T-helper 17 cell (primary cell): ENCODE measurements at places on chromosomes 4 and X.
A peak's percentile ranks its signal among the peaks of the same experiment; 100 is the strongest.

- no peak for DNase-seq
These were observed 194.7 kb downstream of the OPHN1 start for GRCh38 chrX:68238568-68238967.

DNA sequence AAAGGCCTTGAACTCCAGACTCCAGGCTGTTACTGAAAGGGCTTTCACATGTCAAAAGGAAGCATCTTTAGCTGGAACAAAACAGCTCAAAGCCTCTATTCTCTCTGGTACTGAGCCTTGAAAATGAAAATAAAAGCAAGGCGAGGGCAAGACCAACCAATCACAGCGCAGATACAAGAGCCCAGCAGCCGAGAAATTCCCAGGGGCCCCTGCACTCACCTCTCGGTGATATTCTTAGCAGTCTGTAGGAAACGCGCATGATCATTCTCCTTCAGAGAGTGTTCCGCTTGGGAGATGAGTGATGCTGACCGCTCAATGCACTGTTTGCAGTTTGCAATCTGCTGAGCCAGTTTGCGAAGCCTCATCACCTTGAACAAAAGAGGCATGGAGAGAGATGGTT is 138.1 kb downstream of the MID1 start:
- no peak for DNase-seq

DNA sequence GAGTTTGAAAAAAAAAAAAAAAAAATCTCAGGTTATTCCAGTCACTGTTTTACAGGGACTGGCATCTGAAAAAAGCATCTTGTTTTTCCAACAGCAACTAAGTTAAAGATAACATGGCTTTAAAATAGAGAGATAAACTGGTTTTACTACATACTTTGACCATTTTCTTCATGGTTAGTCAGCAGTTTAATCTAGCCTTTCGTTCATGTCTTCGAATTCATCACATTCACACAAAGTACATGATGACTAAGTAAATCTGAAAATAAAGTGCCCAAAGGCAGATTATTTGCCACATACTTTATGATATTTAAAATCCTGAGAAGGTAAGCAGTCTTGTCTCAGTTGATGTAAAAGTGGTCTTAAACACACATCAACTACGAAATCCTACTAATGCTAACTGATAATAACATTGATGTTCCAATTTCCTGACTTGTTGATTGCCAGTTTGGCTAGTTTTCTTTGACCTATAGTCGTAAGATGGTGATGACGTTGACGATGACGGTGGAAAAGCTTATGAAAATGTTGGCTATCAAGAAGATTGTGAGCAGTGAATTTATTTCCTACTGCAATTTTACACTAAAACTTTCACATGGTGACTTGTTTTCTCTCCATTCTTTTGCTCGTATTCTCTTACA is 540.5 kb upstream of the BOD1L1 start:
- no peak for DNase-seq

GRCh38 chrX:8390771-8391170 is 73.9 kb upstream of the VCX3B start:
- no peak for DNase-seq

DNA sequence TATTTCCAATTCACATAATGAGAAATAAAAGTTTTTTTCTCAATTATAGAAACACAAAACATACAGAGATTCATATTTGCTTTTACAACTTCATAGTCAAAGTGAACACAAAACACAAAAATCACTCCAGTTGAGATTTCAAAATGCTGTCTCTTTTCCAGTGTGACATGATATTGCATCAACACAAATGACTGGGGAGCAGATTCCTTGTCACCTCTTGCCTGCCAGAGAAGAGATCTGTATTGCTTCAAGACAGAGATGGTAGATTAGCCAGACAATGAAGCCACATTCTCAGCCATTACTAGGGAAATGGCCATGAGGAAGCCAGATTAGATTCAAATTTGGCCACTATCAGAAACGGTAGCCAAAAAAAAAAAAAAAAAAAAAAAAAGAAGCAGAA is 2313.1 kb upstream of the AGA start:
- DNase-seq: no peak

- DNase-seq: no peak
These were observed 239.7 kb upstream of the GATB start for GRCh38 chr4:152000518-152000917.

GRCh38 chrX:103941201-103941975 is 21.0 kb upstream of the TMSB15B start:
- DNase-seq: no peak

DNA sequence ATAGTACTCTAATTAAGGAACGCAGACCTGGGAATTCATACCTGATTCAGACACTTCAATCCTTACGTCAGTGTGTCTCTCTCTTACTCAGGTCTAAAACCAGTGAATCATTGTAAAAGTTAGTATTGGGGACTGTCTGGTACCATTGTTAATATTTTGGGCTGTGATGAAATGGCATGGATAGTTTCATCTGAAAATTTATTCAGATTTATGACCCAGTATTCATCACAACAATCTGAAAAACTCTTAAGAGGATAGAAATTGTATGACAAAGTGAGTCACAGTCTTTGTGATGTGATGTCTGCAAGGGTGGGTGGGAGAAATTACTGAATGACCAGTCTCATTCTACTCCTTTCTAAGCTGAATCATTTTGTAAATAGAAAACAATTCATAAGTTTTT is 10.3 kb downstream of the FGF2 start:
- DNase-seq: no peak

GRCh38 chr4:88244816-88245579 is 39.4 kb downstream of the PPM1K start:
- DNase-seq: peak; percentile 14

DNA sequence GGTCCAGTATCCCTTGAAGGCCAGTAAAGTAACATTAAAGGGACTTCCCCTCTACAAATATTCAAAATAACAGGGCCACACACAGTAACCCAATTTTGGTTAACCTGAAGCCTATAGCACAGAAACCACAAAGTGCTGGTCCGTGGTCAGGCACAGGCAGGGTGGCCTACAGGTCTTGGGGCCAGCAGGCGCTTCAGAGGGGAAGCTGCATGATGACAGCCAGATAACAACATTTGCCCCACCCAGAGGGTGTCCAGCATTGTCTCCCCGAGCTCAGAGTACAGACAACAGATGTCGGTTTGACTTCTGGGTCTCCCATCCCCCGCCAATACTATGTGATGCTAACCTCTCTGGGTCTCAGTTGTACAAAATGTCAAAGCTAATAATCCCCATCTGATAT is 51.1 kb downstream of the SH3KBP1 start:
- DNase-seq: no peak

GRCh38 chr4:22897520-22898108 is 204.9 kb downstream of the GBA3 start:
- DNase-seq: no peak

DNA sequence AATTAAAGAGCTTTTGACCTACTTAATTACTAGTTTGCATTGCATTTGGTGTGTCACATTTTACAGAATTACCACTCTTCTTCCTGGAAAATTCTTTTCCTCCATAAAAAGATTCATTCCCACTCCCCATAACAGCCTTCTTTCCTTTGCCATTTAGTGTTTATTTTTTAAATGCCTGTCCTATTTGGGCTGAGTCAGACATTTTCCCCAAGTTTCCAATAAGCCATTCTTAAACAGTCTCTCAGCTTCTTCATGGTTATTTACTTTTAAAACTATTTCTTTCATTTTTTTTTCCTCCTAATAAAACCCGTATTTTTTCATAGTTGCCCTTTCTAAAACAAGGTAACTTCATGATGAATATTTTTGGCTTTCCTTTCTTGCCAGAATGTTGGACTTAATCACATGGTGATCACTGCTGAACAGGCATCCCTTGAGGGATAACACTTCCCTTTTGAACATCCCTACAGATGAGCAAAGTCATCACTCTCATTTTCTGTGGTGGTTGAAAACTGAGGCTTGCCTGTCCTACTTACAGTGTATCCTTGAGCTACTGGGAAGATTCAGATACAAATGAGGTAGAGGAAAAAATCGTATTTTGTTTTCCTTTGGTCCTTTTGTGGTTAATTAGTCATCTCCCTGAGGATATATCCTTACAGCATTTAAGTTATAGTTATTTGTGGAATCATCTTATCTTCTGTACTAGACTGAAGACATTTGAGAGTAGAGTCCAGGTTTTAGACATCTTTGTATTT is 520.5 kb upstream of the NR3C2 start:
- no peak for DNase-seq

GRCh38 chr4:150971901-150972300 is 43.2 kb downstream of the LRBA start:
- no peak for DNase-seq

GRCh38 chr4:54234497-54235205 is 5.6 kb downstream of the PDGFRA start:
- no peak for DNase-seq

DNA sequence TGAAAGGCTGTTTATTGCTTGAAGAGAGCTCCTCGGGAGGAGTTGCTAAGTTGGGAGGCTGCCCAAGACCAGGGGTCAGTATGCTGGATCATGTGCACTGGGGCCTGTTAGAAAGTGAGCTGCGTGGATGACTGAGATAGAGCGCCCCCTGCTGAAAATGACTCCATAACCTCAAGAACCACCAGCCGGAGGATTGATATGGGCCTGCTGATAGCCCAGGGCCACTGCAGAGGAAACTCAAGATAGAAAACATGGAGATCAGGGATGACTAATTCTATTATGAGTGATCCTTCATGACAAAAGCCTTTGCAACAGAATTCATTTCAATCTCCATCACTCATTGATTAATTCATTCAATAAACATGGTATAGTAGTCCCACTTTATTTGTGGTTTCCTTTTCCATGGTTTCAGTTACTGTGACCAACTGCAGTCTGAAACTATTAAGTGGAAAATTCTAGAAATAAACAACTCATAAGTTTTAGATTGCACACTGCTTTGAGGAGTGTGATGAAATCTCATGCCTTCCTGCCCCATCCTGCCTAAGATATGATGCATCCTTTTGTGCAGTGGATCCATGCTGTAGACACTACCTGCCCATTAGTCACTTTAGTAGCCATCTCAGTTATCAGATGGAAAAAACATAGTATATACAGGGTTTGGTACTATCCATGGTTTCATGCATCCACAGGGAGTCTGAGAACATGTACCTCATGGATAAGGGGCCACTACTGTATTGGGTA is 126.7 kb upstream of the MBNL3 start:
- no peak for DNase-seq

GRCh38 chr4:155179216-155179615 is 29.2 kb upstream of the NPY2R start:
- no peak for DNase-seq

DNA sequence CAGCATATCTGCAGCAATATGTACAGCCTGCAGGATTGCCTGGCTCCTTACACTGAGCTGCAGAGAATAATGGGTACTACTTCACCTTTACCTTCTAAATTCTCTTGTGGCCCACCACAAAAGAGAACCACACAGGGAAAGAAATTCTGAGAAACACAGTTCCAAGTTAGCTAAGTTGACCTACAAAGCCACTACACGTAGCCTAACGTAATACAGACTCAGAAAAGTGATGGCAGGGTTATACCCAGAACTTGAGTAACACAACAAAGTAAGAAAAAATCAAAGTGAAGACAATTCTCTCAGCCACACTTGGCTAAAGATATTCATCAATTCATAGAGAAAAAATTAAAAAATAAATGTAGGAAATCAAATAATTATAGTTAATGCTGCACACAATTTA is 26.4 kb upstream of the SRPX start:
- no peak for DNase-seq

DNA sequence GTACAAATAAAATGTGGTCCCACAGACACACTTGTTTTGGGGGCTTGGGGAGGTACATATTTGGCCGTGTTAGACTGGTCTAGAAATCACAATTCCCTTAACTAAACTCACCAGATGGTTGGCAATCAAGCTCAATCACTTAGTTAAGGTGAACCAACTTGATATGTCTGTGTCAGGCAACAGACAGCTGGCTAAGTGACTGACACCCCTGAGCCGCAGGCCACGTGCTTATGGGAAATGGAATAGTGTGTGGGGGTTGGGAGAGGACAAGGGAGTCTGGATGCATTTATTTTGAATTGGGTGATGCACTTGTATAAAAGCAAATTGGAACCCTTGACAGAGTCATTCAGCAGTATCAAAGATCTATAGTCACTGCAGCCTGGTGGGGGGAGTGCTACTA is 209.0 kb downstream of the HS6ST2 start:
- DNase-seq: no peak

DNA sequence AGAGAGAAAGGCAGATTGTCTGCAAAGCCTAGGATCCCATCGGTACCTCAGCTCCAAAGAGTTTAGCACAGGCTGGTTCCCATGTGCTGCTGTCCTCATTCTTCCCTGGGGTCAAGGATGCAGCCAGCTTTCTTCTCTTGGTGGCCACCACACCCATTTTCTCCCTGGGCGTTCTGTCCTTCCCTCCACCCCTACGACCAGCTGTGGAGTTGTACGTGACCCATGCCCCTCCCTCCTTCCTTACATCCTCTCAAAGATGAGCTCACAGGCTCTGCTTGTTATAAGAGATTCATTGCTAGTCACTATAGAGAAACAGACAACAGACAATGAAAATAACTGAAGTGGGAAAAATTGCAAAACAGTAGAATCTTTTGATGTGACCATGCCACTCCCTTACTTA is 74.0 kb upstream of the KLF3 start:
- no peak for DNase-seq

GRCh38 chr4:113998079-113998478 is 18.6 kb upstream of the ARSJ start:
- no peak for DNase-seq

DNA sequence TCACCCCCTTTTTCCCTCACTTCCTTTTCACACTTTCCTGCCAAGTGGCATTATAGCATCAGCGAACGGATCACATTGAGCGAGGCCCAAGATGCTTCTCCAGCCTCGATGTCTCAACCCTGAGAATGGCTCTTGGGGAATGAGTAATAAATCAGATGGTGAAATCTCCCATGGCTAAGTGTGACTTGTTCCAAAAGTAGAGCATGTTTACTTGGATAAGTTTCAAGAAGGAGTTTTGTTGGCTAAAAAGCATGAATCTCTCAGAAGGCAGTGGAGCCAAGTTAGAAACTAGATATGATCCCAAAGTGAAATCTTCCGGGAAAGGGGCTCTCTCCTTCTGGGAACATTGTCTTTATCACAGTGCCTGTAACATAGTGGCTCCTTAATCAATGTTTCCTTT is 316.3 kb downstream of the CAMK2D start:
- no peak for DNase-seq

- DNase-seq: no peak
These were observed 109.6 kb downstream of the NHSL2 start for GRCh38 chrX:72020204-72020603.

GRCh38 chr4:14877246-14878225 is 124.7 kb upstream of the CPEB2 start:
- no peak for DNase-seq

GRCh38 chr4:172865531-172866127 is 303.0 kb upstream of the GALNT7 start:
- no peak for DNase-seq

- DNase-seq: no peak
These were observed 67.7 kb upstream of the SPANXN2 start for GRCh38 chrX:143788265-143788664.

- peak; percentile 2 for DNase-seq
These were observed 25.6 kb upstream of the MXD4 start for GRCh38 chr4:2287594-2287915.

GRCh38 chrX:107674480-107675364 is 46.4 kb downstream of the PRPS1 start:
- peak; percentile 40 for DNase-seq
